Stimulated activated CD8-positive, alpha-beta memory T cell treated with anti-CD3 and anti-CD28 coated beads, Interleukin-7, amount 100 ng/mL, for 48 hours (primary cell): ENCODE measurements at places on chromosomes 11 and 22.
A peak's percentile ranks its signal among the peaks of the same experiment; 100 is the strongest.

- DNase-seq: no peak
These were observed 11.7 kb upstream of the LRRC10B start for GRCh38 chr11:61496602-61497400.

DNA sequence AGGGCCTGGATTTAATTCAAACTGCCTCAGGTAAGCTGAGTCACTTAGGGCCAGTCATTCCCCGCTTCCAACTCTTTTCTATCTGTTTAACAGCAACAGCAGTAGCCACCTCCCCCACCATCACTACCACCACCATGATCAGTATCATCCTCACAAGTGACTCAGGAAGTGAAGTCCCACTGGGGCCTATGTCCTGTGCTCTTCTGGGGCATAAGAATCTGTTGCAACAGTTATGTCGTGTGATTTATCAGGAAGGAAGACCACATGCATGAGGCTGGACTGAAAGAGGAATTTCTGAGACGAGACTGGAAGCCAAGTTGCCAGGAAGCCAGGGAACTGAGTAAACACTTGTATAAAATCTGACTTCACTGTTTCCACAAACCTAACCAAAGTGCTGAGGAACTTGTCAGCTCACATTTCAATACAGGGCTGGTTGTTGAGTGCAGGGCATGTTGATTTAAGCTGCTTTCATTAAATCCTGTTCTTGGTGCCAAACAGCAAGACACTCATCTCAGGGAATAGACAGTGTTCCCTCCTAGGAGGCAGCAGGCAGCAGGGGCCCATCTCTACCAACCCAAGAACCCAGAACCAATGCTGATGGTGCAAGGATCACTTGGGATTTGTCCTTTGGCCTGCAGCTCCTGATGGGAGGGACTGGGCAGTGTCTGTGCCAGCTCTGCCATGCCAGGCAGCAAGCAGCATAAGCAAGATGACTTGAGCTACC is 226.7 kb upstream of the NARS2 start:
- no peak for DNase-seq

DNA sequence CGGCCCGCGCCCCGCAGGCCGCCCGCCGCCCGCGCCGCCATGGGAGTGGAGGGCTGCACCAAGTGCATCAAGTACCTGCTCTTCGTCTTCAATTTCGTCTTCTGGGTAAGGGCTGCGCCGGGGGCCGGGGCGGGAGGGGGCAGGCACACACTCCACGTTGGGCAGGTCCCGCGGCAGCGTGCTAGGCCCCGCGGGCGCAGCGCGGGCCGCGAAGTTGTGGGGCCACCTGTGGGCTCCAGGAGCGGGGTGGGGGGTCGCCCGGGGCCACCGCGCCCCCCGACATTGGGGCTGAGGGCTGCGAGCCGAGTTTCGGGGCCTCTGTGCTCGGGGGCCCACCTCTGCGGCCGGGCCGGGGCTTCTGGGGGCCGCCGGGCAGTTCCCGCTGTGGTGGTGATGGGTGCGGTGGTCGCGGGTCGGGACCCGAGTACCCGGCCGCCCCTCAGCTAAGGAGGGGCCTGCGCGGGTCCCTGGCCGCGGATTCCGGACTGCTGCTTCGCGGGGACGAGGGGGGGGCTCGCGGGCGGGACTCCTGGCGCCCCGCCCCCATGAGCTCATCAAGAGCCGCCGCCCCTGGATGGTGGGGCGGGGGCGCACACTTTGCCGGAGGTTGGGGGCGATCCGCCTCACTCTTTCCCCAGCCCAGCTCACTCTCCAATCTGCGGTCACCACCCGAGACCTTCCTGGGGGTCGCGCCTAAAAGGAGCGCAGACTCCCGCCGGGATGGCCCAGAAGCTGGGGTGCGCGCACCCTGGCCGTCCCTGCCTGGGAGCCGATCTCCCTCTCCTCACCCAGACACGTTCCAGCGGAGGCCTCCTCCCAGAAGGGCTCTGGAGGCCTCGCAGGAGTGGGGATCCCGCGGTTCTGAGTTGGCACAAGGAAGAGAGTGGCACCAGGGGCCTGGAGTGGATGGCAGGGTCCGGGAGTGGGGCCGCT is 667 bp downstream of the CD81 start:
- no peak for DNase-seq

- DNase-seq: no peak
These were observed 10.5 kb upstream of the TMEM121B start for GRCh38 chr22:17131686-17132085.

- no peak for DNase-seq
These were observed 759.0 kb upstream of the API5 start for GRCh38 chr11:42552786-42553185.

- DNase-seq: no peak
These were observed 101.3 kb downstream of the TBC1D22A start for GRCh38 chr22:46863794-46864193.

- DNase-seq: no peak
These were observed 44.2 kb downstream of the CKAP5 start for GRCh38 chr11:46801694-46802470.

GRCh38 chr11:63844836-63845235 is 5.9 kb downstream of the MARK2 start:
- DNase-seq: no peak

- no peak for DNase-seq
These were observed 110.3 kb downstream of the ARHGAP20 start for GRCh38 chr11:110601936-110602335.

DNA sequence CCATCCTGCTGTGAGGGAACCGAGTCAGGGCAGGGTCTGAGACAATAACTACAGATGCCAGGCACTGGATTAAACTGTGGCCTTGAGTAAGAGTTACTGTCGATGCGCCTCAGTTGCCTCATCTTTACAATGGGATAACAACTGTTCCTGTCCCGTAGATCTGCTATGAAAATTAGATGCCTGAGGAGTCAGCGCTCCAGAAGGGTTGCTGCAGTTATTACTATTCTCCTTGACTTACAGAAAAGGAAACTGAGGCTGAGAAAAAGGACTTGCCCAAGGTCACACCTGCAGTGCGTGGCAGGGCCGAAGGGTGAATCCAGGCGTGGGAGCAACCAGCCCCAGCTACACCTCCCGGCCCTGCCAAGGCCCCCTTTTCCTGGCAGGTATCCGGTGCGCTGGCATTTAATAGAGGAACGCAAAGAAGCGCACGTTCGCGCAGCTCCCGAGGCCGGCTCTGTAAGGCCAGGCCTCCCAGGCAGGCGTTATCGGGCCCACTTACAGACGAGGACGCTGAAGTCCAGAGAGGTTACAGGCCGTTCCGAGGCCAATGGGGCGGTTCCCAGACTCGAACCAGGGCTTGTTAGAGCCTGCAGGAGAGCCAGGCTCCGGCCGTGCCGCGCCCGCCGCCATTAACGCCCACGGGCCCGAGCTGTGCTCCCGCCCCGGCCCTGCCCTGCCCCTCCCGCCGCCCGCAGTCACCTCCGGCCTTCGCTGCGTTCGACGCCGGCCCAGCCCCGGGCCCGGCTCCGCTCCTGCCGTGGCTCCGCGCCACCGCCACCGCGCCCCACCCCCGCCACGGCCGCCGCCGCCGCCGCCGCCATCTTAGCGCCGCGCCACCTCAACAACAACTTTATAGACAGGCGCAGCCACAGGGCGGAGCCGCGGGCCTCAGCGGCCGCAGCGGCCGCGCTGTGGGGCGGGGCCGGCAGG is at the start of gene C11orf68:
Gene C11orf68 (minus strand): TSS at position 852 of the 930 bp plus-strand sequence. CDS start 31 bp downstream, at position 821.
- DNase-seq: no peak

DNA sequence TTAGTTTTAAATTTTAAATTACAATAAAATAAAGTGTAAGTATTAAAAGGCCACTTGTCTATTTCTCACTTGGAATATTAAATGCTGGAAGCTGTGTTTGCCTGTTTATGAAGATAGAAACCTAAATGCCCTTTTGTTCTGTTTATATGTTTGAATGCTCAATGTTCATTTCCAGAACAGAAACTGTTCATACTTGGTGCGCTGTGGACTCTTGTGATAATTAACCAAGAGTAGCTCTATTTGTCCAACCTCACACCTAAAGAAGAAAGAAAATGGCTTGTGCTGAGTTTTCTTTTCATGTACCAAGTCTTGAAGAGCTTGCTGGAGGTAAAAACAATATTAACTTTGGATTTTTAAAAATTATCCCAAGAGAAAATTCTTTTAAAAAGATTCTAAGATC is 5.7 kb downstream of the C11orf54 start:
- no peak for DNase-seq

- no peak for DNase-seq
These were observed 93.0 kb upstream of the BID start for GRCh38 chr22:17867160-17867785.

DNA sequence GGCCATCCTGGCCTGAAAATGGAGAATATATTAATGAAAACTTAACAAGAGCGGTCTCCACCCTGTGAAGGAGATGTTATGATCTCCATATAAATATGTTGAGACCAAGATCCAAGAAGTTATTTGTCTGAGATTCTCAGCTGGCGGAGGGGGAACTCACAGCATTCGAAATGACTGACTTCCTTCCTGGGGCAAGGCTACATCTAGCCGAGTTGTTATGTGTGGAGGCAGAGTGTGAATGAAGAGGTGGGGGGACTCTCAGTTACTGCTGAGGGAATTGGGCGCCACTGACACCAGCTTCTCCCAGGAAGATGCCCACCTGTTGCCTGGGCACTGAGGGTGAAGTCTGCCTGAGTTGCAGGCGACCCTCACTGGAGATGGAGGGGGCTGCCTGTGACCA is 5.9 kb downstream of the HTR3A start:
- no peak for DNase-seq

GRCh38 chr11:60915248-60915914 is 1.4 kb downstream of the TMEM109 start:
- peak; percentile 68 for DNase-seq

DNA sequence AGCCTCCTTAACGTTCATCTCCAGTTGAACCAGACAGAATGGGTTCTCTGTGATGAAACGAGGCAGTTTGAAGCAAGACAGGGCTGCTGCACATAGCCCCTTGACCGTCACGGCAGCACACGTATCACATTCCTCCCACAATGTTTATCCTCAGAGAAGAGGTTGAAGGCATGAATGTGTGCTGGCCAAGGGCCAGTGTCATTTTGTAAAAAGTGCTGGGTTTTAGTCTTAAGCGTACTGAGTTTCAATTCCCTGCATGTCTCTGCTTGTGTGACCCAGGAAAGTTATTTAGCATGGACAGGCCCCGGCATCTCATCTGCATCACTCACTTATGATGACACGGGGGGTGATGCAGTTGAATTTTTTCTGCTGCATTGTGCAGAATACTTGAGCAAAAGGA is 31.6 kb downstream of the TTC12 start:
- DNase-seq: no peak

DNA sequence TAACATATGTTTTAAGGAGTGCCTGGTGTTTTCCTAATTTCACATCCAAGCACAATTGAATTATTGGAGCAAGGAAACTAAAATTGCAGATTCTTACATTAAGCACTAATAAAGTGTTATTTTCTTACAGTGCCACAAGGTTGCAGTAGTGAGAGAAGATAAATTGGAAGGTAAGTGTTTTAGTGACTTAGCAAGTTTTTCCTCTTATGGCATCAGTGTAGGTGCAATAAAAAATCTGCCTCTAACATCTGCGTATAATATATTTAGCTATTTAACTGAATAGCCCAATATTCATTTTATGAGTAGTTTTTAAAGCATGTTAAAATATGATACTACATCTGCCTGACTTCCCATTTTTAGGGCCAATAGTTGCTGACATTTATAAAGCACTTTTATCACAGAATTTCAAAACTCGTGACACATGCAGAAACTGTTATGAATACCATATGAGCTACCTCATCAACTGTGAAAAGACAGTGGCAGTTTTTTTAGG is 19.0 kb downstream of the POLD3 start:
- DNase-seq: no peak

GRCh38 chr11:84812471-84812969 is 814.6 kb downstream of the DLG2 start:
- no peak for DNase-seq

DNA sequence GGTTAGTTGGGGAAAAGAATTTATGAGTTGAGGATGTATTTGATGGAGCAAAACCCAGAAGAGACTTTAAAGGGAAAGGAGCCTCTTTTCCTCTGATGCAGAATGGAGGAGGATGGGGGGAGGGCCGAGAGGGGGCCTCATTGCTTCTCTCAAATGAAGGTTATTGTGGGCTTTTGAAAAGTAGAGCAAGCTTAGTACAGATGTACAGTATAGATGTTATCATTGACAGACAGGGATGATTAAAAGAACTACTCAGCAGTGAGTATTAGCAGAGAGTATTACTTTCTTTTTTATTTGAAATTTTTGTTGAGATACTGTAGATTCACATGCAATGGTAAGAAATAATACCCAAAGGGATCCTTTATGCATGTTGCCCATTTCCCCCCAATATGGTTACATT is 98.1 kb downstream of the TEAD1 start:
- no peak for DNase-seq

DNA sequence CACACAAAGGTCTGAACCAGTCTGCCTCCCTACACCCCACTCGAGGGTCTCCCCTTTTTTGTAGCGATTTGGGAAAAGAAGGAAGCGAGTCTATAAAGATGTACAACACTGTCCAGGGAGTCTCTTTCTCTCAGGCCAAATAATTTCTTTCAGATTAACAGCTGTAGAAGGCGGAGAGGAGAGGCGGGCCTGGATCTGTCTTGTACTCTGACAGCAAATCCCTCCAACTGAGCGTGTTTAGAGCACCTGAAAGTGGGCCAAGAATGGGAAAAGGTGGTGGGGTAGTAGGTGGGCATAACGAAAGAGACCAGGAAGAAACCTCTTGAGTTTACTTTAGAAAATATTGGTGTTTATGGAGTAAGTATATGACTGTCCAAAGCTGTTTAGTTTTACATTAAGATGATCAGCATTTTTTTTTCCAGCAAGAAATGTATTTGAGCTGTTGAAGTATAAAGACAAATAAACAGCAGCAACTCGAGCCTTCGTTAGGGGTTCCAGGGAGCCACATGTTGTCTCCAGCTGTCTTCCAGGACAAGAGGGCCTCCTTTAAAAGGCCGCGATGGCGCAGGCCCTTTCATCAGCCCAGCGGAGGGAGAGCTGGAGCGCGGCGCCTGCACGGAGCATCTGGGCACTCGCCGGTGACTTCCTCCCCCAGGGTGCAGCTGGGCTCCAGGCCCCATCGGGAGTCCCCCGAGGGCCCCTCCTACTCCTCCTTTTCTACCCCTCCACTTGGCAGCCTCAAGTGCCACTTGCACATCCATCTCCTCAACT is 34.9 kb downstream of the SCUBE1 start:
- no peak for DNase-seq

- DNase-seq: no peak
These were observed 17.0 kb upstream of the TMEM218 start for GRCh38 chr11:125128450-125128849.

- DNase-seq: no peak
These were observed 66.9 kb downstream of the TBC1D22A start for GRCh38 chr22:46829117-46829891.

- DNase-seq: no peak
These were observed 30.6 kb downstream of the PISD start for GRCh38 chr22:31631436-31631835.

GRCh38 chr22:24302591-24302990 is 32.0 kb downstream of the SPECC1L start:
- DNase-seq: no peak
